NCI-H1417 (cell line): ENCODE measurements at places on chromosomes 3 and 15.

GRCh38 chr3:186273586-186273985 lies 88.4 kb downstream of the DGKG start:
- DNase-seq: no peak

DNA sequence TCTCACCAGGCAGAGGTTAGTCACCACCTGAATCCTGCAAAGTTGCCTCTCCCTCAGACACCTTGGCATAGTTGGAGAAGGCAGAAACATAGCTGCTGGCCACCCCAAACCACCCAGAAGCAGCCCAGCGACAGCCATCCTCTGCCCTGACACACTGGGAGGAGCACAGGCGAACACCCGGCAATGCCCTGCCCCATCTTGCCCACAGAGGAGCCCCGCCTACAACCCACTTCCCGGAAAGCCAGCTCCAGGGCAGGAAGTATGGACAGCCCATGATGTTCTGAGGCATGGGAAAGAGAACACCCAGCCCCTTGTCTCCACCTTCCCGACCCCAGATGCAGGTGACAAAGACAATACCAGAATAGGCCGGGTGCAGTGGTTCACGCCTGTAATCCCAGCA lies 12.6 kb upstream of the SHISA5 start:
- DNase-seq: no peak

DNA sequence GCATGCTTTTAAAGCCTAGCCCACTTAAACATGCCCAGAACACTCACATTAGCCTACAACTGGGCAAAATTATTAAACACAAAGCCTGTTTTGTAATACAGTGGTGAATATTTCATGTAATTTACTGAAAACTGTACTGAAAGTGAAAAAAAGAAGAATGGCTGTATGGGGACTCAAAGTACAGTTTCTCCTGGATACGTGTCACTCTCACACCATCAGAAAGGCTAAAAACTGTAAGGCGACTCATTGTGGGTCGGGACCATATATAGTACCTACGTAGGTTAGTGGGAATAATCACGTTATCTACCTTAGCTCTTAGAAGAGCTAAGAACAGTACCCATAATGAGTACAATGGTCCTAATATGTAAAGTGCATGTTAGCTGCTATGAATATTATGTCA lies 80.2 kb upstream of the SPATA12 start:
- DNase-seq: no peak

GRCh38 chr3:22609139-22609538 lies 594.0 kb upstream of the UBE2E2 start:
- DNase-seq: no peak

GRCh38 chr3:38651153-38651789 lies 1.8 kb upstream of the SCN5A start:
- DNase-seq: peak; percentile 39

DNA sequence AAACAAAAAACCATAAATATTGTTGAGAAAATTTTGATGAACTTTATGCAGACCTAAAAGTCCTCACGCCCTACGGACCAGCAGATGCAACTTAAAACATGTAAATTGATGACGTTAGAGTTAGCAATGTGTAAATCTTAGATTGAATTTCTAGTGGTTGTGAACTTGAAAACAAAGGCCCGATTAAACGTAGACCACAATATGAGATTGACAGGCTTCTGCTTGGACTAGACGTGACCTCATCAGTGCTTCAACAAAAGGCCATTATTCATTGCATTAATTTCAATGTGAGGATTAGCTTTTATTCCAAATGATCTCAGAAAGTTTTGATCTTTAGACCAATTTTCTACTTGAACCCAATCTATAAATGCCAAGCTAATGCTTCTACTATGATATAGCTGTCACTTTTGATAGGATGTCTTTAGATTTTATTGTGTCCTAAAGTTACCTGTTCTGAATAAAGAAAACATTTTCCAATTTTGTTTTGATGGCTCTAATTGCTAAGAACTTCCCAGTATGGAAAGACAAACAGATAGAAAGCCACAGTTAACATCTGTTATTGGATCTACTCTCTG lies 55.4 kb upstream of the SPPL2A start:
- no peak for DNase-seq
